ENCODE measurements at places on chromosomes 7 and 10. TPM values are rescaled to one million over a fixed set of nuclear protein-coding genes. Genes with fewer than 3 reads are reported as not detected.

The PNLIPRP2 gene
- total RNA-seq = 0.11 TPM

The SPOCK2 gene
- 0.58 TPM for total RNA-seq

The VENTX gene
- total RNA-seq = not detected

The NKX2-3 gene
- not detected for total RNA-seq

The NUTM2D gene
- total RNA-seq = 1.7 TPM

The KCNIP2 gene
- total RNA-seq = 0.54 TPM

The OR9A2 gene
- not detected for total RNA-seq

The HOXA11 gene
- total RNA-seq = 0.56 TPM

The SERPINE1 gene
- 1,637 TPM for total RNA-seq

The CPN1 gene
- 0.19 TPM for total RNA-seq

The FOXP2 gene
- total RNA-seq = not detected

The TUBAL3 gene
- total RNA-seq = 0.24 TPM

The ATP5MK gene
- 473 TPM for total RNA-seq

The FXYD4 gene
- not detected for total RNA-seq

The CD36 gene
- total RNA-seq = not detected

The RTKN2 gene
- total RNA-seq = 0.96 TPM

The C10orf71 gene
- not detected for total RNA-seq

The CCDC3 gene
- 1.4 TPM for total RNA-seq

The GRM3 gene
- not detected for total RNA-seq

The PRPS1L1 gene
- not detected for total RNA-seq

The KAZALD1 gene
- 2.9 TPM for total RNA-seq

The FAM25G gene
- not detected for total RNA-seq

The CCT6A gene
- total RNA-seq = 251 TPM

The BEND7 gene
- 7.5 TPM for total RNA-seq

The CAMK1D gene
- total RNA-seq = 9.4 TPM

Data from A549 treated with dexamethasone at 1 μM for 4 hours (cell line).